ENCODE measurements at places on chromosomes 11 and 22. TPM values are rescaled to one million over a fixed set of nuclear protein-coding genes. Genes with fewer than 3 reads are reported as not detected.

RFPL3 gene
- total RNA-seq: not detected

FAM111B gene
- total RNA-seq: 3.7 TPM

KCNC1 gene
- total RNA-seq: under 0.01 TPM

SCGB1D2 gene
- total RNA-seq: not detected

ADORA2A gene
- 10.4 TPM for total RNA-seq

ST13 gene
- 203 TPM for total RNA-seq

FOLR2 gene
- total RNA-seq: 15.1 TPM

MICALL1 gene
- 11.0 TPM for total RNA-seq

TMEM109 gene
- 45.4 TPM for total RNA-seq

TMEM45B gene
- total RNA-seq: not detected

OR8D4 gene
- total RNA-seq: under 0.01 TPM

FOLR1 gene
- total RNA-seq: 1.0 TPM

C1QTNF5 gene
- 17.2 TPM for total RNA-seq

SPINDOC gene
- total RNA-seq: 6.8 TPM

C11orf91 gene
- not detected for total RNA-seq

PDE3B gene
- total RNA-seq: 5.2 TPM

OR52I1 gene
- not detected for total RNA-seq

DRAP1 gene
- 71.0 TPM for total RNA-seq

PKNOX2 gene
- total RNA-seq: 6.8 TPM

MRGPRX3 gene
- total RNA-seq: not detected

PYGM gene
- total RNA-seq: 291 TPM

ZNF280B gene
- total RNA-seq: 1.6 TPM

CST6 gene
- not detected for total RNA-seq

SERGEF gene
- 16.2 TPM for total RNA-seq

LARGE1 gene
- 12.5 TPM for total RNA-seq

MYEOV gene
- total RNA-seq: not detected

ELFN2 gene
- total RNA-seq: under 0.01 TPM

PTPMT1 gene
- 18.8 TPM for total RNA-seq

PIWIL4 gene
- total RNA-seq: 8.9 TPM

OR51L1 gene
- not detected for total RNA-seq

CCDC116 gene
- total RNA-seq: not detected

P2RX3 gene
- 1.6 TPM for total RNA-seq

NAALAD2 gene
- total RNA-seq: 4.2 TPM

DEUP1 gene
- total RNA-seq: not detected

DRICH1 gene
- total RNA-seq: 0.52 TPM

ACTN3 gene
- 156 TPM for total RNA-seq

CRYAB gene
- 37.6 TPM for total RNA-seq

SPDYC gene
- not detected for total RNA-seq

APBB1 gene
- total RNA-seq: 28.7 TPM

ARVCF gene
- 49.6 TPM for total RNA-seq

TPP1 gene
- total RNA-seq: 15.7 TPM

PACS1 gene
- 13.6 TPM for total RNA-seq

DDI1 gene
- not detected for total RNA-seq

ASRGL1 gene
- 3.7 TPM for total RNA-seq

IGF2 gene
- total RNA-seq: 711 TPM

AMOTL1 gene
- total RNA-seq: 79.3 TPM

CD6 gene
- under 0.01 TPM for total RNA-seq

OR9G4 gene
- not detected for total RNA-seq

MYBPC3 gene
- 1.6 TPM for total RNA-seq

DLG2 gene
- 18.3 TPM for total RNA-seq

NEAT1 gene
- total RNA-seq: 26.1 TPM

RCOR2 gene
- 4.2 TPM for total RNA-seq

ARHGEF17 gene
- 19.3 TPM for total RNA-seq

OR5A1 gene
- not detected for total RNA-seq

LDHAL6A gene
- total RNA-seq: not detected

HORMAD2 gene
- total RNA-seq: not detected

CBLIF gene
- not detected for total RNA-seq

NCF4 gene
- total RNA-seq: 6.8 TPM

RIBC2 gene
- total RNA-seq: 0.52 TPM

Data from skeletal muscle tissue (tissue), 5 donors.